ENCODE measurements at places on chromosomes 5 and 9.

GRCh38 chr5:7391814-7392692 is 3.9 kb upstream of the ADCY2 start:
- DNase-seq = no peak

DNA sequence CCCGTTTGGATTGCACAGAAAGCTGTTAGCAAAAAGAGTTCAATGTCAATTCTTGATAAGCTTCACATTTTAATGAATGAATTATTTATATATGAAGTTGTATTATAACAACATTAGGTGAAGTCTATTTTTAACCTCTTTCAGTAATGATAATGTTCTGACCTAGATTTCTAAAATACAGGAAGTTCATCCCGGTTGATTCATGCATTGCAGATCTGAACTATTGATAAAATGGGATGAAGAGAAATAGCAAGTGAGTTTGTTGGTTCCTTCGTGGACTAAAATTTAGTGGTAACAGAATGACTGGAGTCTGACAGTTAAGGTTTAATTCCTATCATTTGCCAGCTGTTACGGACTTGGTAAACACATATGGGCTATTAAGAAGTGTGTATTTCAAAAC is 180.5 kb downstream of the PCSK1 start:
- no peak for DNase-seq

DNA sequence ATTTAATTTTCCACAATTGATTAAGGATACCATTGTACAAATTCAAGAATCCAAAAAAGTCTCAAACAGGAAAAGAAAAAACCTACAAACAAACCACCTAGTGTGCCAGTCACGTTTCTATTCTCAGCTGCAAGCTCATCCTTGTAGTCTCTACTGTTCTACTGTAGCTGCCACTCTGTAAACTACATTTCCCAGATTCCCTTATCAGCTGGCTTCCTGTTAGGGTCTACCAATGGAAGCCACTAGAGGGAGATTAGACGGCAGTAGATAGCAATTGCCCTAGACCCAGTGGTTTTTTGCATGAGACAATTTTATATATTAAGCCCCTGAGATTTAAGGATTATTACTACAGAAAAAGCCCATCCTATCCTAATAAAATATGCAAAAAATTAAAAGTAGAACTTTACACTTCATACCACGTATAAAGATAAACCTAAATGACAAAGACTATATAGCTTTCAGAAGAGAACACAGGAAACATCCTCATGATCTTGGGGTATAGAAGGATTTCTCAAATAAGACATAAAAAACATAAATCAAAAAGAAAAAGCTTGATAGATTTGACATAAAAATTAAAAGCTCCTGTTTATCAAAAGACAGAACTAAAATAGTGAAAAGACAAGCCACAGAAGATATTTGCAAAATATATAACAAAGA is 37.4 kb downstream of the P4HA2 start:
- DNase-seq = no peak

DNA sequence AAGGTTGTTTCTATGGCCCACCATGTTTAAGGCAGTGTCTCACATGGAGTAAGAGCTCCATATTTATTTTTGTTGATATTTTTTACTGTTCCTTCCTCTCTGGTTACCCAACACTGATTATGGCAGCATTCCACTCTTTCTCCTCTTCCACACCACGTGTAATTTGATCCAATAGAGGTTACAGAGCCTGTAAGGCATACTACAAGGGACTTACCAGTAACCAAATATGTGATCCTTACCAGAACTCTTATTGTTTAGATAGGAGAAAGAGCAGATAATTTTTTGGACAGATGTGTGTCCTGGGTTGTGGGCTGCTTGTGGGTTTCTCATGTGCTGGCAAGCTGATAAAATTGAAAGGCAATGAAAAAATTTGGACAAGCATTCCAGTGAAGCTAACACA is 261.3 kb downstream of the TMEM167A start:
- no peak for DNase-seq

- no peak for DNase-seq
Measured at GRCh38 chr9:87642330-87643106, 83.4 kb upstream of the CTSL start.

- DNase-seq = no peak
Measured at GRCh38 chr5:26003966-26004365, 1034.4 kb downstream of the CDH9 start.

DNA sequence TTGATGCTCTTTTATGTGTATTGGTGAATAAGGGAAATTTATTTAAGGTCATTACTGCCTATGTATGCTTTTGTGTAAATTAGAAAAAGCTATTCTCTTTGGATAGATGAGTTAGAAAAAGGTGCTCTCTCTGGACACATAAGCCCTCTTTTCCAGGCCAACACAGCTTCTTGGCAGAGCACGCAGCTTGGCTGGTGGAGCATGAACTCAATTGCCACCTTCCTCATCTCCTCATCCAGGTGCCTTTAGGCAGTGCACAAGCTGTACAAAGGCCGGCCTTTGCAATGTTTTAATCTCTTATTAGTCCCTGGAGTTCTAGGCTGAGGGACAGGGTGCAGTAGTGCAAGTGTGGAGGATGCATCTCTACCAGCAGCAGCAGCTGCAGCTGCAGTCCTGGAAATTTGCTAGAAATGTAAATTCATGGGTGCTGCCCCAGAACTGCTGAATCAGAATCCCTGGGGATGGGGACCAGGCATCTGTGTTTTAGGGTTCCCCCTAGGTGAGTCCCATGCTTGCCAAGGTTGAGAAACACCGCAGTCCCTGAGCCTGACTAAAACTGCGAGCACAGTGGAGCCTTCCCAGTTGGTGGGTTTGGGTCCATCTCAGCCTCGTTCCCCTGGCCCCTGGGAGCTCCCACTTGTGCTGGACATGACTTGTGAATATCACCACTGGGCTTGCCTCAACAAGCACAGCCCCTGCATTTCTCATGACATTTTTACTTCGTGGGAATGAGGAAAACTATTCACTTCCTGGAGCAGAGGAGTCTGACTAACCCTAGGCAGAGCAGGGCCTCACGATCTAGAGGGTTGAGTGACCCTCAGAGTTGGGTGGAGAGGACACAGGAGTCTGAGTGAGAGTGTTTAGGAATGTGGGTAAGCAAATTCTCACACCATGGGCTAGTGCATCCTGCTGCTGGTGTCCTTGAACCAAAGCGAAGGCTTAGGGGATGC is 272.3 kb downstream of the ZSWIM6 start:
- no peak for DNase-seq
